Activated CD8-positive, alpha-beta memory T cell treated with anti-CD3 and anti-CD28 coated beads for 1 hour (primary cell): ENCODE measurements at places on chromosomes 6 and 20.

DNA sequence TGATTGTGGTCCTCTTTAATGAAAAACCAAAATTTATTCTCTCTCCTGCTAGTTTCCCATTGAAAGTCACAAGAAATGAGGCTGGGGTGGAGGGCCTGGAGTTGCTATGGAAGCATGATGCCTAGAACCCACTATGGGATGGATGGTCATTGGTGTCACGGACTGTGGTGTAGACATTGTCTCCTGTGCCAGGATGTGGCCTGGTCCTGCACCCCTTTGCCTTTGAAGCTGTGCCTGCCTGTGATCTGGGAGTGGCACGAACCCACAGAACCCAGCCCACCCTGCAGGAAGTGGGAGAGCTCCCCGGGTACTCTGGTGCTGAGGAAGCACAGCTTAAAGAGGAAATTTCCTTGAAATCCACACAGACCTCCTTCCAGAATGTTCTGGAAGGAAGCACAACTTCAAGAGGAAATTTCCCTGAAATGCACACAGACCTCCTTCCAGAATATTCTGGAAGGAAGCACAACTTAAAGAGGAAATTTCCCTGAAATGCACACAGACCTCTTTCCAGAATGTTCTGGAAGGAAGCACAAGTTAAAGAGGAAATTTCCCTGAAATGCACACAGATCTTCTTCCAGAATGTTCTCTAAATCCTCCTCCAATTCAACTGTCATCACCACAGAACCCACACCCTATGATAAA, 105.6 kb downstream of the CDH26 start:
- DNase-seq: no peak

DNA sequence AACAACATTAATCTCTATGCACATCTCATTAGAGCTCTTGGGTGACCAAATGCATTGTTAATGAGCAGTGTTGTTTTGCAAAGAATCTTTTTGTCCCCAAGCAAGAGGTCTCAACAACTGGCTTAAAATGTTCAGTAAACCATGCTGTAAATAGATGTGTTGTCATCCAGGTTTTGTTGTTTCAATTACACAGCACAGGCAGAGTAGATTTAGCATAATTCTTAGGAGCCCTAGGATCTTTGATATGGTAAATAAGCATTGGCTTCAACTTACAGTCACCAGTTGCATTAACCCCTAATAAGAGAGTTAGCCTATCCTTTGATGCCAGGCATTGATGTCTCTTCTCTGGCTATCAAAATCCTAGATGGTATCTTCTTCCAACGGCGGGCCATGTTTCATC, 23.3 kb downstream of the NUP153 start:
- no peak for DNase-seq

GRCh38 chr20:32903666-32904175, 45.0 kb downstream of the EFCAB8 start:
- no peak for DNase-seq

DNA sequence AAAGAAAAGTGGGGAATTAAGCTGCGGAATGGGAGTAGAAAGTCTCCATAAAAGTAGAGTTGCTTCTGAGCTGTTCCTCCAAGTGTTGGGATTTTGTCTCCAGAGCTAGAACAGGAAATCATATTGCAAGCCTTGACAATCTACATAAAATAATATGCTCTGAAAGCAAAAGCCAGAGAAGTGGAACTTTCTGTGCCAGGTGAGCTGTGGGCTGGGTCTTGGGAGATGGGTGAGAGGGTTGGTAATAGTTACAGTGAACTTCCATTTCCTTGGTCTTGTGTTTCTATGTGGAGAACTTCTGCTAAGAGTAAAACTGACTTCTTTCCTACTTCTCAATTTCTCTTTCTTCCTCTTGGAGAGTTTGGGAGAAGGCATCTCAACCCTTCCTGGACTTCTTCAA, 6.3 kb upstream of the HMGN4 start:
- DNase-seq: no peak

DNA sequence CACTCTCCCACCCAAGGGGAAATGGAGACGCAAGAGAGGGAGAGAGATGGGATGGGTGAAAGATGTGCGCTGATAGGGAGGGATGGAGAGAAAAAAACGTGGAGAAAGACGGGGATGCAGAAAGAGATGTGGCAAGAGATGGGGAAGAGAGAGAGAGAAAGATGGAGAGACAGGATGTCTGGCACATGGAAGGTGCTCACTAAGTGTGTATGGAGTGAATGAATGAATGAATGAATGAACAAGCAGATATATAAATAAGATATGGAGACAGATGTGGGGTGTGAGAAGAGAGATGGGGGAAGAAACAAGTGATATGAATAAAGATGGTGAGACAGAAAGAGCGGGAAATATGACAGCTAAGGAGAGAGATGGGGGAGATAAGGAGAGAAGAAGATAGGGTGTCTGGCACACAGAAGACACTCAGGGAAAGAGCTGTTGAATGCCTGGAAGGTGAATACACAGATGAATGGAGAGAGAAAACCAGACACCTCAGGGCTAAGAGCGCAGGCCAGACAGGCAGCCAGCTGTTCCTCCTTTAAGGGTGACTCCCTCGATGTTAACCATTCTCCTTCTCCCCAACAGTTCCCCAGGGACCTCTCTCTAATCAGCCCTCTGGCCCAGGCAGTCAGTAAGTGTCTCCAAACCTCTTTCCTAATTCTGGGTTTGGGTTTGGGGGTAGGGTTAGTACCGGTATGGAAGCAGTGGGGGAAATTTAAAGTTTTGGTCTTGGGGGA, 754 bp downstream of the TNF start:
- DNase-seq: no peak

DNA sequence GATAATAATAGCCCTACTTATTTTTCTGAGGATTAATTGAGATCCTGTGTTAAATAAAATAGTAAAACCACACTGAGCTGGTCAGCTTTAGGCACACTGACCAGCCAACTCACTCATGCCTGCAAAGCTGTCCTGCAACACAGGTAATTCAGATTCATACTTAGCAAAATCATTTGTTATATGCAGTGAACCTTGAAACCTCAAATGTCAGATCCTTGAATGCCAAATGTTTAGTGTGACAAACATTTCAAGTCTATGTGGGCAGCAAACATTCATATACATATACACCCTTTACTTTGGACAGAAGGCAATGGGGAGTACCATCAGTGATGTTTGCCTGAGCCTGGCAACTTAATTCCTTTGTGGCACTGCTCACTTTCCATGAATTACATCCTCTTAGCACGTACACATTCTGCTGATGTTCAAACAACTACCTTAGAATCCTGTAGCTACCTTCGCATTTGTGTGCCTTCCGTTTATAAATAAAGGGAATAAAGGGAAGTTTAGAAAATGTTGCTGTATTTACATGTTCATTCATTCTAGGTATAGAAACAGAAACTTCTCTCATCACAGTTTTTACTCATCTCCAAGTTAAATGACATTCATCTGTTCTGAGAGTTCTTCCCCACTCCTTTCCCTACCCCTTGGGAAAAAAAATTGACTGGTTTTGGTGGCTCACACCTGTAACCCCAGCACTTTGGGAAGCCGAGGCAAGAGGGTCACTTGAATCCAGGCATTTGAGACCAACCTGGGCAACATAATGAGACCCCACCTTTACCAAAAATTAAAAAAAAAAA, 140.8 kb downstream of the ZFAND3 start:
- no peak for DNase-seq
